Adrenal gland (tissue), 19 donors: ENCODE measurements at places on chromosomes 12 and 14.
A peak's percentile ranks its signal among the peaks of the same experiment; 100 is the strongest.

GRCh38 chr14:65387628-65388027 is 24.9 kb upstream of the FUT8 start:
- no peak for DNase-seq

GRCh38 chr12:93960521-93960920 is 187.9 kb upstream of the PLXNC1 start:
- no peak for DNase-seq

- DNase-seq, result peak; percentile 63
These were observed 156.8 kb upstream of the TMEM260 start for GRCh38 chr14:56422703-56423213.

GRCh38 chr14:88849716-88850115 is 25.3 kb downstream of the TTC8 start:
- DNase-seq, result no peak

DNA sequence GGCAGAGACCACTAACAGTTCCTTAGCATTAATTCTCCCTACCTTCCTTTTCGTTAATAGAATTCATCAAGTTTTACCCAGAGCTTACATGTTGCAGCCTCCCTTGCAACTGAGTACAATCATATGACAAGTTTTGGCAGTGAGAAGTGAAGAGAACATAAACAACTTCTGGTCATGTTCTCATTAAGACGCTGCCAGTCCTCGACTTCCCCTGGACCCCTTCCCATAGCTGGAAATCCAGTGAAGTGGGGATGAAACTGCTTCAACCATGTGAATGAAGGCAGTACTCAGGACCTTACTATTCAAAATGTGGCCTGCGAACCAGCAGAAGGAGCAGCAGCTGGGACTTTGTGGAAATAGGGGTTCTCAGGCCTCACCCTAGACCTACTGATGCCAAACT is 133.9 kb downstream of the SPTSSA start:
- no peak for DNase-seq

GRCh38 chr12:10082117-10082874 is 16.5 kb downstream of the CLEC1A start:
- DNase-seq, result no peak
